ENCODE measurements at places on chromosomes 1 and 21.
A peak's percentile ranks its signal among the peaks of the same experiment; 100 is the strongest.

DNA sequence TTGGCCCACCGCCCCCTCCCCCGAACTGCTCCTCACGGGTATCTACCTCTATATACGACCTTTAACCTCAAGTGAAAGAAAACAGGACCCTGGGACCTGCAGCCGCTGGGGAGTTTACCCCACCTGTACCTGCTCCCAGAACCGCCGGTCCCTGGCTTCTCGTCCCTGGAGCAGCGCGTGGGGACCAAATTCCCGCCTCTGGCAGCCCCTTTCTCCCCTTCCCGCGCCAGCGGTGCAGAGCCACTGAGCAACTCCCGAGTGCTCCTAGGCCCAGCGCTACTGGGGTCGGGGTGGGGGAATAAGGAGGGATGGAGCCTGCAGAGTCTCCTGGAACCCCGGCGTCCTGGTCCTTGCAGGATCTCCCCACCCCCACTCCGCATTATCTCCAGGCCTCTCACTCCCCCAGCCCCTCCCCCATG lies 1.6 kb downstream of the SYT6 start:
- DNase-seq, result no peak

DNA sequence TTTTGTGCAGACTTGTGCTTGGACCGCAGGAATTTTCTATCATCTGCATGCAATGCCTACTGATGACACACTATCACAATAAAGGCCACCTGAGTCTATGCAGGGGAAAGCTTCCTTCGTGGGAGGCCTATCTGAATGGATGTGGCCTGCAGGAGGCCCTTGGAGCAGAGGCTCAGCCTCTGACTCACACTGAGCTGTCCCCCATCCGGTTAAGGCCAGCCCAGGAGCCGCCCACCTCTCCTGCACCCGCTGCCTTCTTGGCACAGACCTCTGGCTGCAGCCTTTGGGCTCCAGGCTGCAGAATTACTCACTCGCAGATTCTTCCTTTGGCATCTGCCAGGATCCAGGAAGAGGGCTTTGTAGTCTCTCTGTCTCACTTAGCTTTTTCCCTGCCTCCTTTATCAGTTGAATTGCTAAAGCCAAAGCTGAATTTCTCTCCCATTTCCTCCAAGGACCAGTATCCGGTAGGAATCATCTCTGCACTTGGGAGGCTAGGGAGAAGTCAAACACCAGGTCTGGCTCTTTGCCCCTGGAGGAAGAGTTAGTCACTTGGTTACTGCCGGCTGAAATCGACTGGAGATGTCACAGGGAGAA lies 65.1 kb upstream of the JUN start:
- DNase-seq, result peak; percentile 98

DNA sequence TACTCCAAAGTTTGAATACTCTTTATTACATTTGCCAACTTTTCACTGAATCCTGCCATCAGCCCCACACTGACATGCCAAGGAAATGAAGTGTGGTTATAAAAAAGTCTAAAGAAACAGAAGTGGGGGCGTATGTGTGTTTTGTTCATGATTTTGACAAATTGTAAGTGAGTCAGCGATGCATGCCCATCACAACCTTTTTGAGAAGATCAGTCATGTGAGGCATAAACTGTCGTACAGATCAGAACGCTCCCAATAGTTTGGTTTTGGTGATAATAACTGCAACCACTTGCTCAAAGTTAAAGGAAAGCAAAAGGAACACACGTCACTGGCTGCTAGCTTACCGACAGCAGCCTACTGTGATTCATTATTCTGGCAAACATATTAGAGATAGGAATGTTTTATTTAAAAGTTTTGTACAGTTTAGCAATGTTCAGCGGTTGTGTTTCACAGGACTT lies 95.6 kb downstream of the RGS2 start:
- peak; percentile 16 for DNase-seq

GRCh38 chr1:188958461-188959115 lies 1519.1 kb downstream of the BRINP3 start:
- DNase-seq, result no peak

DNA sequence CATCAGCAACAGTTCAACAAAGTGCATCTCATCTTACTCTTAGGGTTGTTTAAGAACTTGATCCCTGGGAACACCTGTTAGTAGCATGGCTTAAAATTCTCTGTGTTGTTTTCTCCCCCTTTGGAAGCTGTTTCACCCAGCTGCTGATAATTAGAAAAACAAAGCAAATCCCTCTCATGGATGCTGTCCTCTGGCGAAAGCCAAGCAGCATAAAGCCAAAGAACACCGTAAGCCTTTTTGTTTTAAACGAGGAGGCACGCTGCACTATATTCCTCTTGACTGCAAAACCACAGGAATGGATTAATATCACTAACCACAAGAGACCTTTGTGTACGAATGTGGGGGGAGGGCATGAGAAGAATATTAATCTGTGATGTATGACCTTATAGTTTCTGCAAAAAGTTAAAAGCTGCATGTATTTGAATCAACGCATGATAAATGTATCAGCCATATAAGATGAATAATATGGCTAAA lies 923.2 kb downstream of the LTN1 start:
- no peak for DNase-seq

DNA sequence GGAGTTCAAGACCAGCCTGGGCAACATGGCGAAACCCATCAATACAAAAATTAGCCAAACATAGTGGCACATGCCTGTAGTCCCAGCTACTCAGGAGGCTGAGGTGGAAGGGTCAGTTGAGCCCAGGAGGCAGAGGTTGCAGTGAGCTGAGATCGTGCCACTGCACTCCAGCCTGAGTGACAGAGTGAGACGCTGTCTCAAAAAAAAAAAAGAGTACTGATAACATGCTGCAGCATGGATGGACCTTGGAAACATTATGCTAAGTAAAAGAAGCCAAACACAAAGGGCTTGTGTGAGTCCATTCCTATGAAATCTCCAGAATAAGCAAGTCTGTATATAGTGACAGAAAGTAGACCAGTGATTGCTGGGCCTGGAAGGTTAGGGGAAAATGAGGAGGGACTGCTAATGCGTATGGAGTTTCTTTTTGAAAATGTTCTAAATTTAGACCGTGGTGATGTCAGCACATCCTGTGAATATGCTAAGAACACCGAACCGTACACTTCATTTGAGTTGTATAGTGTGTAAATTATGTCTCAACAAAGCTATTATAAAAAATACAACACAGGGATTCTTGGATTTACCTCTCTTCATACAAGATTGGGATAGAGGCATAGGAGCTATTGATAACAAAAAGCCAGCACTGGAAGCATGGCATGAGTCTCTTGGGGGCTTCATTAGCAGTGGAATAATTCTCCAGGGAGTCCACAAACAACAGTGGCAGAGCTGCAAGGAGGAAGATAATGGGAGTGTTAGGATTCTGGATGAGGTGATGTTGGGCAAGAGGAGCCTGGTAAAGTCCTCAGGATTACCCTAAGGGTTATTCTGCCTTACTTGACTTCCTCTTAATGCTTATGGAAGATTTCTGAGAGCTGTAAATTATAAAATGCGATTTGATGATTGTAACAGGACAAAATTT lies 73.5 kb downstream of the TTC3 start:
- no peak for DNase-seq

GRCh38 chr1:199313444-199313843 lies 674.6 kb downstream of the PTPRC start:
- no peak for DNase-seq

DNA sequence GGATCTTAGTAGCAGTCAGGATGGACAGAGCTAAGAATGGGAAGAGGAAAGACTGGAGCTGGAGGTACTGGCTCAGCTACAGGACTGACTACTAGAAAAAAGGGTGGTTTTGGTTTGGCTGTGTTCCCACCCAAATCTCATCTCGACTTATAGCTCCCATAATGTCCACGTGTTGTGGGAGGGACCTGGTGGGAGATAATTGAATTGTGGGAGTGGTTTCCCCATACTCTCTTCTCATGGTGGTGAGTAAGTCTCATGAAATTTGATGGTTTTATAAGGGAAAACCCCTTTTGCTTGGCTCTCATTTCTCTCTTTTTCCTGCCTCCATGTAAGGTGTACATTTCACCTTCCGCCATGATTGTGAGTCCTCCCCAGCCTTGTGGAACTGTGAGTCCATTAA lies 466.5 kb upstream of the DEPDC1 start:
- DNase-seq, result no peak

- no peak for DNase-seq
Measured at GRCh38 chr1:3029991-3030662, 8.9 kb downstream of the ACTRT2 start.

DNA sequence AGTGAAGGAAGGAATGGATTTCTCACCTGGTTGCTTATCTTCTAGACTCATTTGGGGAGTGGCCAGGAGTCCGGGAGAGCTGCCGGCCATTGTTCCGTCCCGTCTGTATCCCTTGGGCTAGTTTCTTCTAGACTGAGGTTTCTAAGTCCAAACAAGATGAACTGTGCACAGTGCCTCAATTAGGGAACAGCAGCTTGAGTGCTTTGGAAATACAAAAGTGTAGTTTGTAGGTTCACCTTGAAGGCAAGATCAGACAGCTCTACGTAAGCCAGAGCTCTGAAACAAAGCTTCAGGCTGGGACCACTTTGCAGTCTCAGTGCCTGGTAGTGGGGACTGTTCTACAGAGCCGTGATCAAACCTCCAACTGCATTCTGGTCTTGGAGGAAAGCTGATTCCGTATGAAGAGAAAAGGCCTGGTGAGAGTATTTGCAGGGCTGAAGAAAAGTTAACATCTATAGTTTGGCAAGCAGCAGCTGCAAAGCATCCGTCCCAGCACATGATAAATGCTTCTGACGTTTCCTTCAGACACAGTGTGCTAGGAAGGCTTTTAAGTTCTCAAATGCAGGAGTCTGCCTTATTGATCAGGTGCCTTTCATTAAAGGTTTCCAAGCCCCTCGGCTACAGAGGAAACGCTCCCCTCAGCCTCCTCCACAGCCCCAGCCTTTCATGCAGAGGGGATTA lies 432.8 kb downstream of the KIF26B start:
- no peak for DNase-seq

GRCh38 chr21:44822484-44823178 lies 4.8 kb upstream of the SUMO3 start:
- no peak for DNase-seq
